Activated T-helper 2 cell treated with anti-CD3 and anti-CD28 coated beads, Interferon-gamma antibody, Interleukin-2, Interleukin-4, amounts not matched to agents 10 μg/mL and 5 μg/mL and 100 μg/mL, durations not matched to agents 14 hours and 24 hours and 36 hours (primary cell): ENCODE measurements at places on chromosomes 12 and 14. TPM values are rescaled to one million over a fixed set of nuclear protein-coding genes. Genes with fewer than 3 reads are reported as not detected.

DNA sequence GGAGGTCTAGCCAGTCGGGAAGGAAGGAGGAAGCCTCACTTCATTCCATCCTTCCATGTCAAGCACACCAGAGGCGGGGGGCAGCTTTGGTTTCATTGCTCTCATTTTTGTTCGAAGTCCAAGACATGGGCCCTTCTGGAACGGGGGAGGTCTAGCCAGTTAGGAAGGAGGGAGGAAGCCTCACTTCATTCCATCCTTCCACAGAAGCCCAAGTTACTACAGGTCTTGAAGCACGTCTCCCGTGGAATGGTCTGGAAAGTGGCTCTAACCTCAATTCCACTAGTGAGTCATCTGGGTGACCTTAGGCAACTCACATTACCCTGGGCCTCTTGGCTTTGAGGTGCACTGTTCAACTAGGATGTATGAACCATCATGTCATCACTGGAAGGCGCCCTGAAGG, 156.3 kb downstream of the NTF3 start:
- H3K27me3 ChIP-seq: no peaks in the 10 kb centered on the region
- no peaks in the 10 kb centered on the region for H3K4me1 ChIP-seq
- no peak overlapping the region for H3K27ac ChIP-seq
- no peak for DNase-seq
- H3K36me3 ChIP-seq: no peaks in the 10 kb centered on the region

FSCB gene
- total RNA-seq: not detected in 2 replicates

- no peak overlapping the region for H3K27ac ChIP-seq
- H3K36me3 ChIP-seq: no peaks in the 10 kb centered on the region
- H3K4me3 ChIP-seq: no peak overlapping the region
- H3K4me1 ChIP-seq: peaks cover 7% of the 10 kb centered on the region
Observed at GRCh38 chr12:9052610-9053009, 63.1 kb downstream of the A2M start.

- no peaks in the 10 kb centered on the region for H3K4me1 ChIP-seq
- no peak for DNase-seq
- H3K27ac ChIP-seq: no peak overlapping the region
- no peak overlapping the region for H3K4me3 ChIP-seq
- H3K36me3 ChIP-seq: no peaks in the 10 kb centered on the region
Observed at GRCh38 chr12:64911081-64911480, 86.6 kb downstream of the TBC1D30 start.
